ENCODE measurements at places on chromosomes 4 and X. TPM values are rescaled to one million over a fixed set of nuclear protein-coding genes. Genes with fewer than 3 reads are reported as not detected.

DNA sequence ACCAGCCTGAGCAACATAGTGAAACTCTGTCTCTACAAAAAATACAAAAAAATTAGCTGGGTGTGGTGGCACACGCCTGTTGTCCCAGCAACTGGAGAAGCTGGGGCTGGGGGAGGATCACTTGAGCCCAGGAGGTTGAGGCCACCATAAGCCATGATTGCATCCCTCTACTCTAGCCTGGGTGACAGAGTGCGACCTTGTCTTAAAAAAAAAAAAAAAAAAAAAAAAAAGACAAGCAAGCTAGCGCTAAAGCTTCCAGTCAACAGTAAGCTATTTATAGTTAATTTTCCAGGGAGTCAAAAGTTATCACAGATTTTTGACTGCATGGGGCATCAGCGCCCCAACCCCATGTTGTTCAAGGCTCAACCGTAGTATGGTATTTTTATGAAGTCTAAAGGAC is 273.4 kb downstream of the RAPGEF2 start:
- no peak for DNase-seq

GRCh38 chr4:10115797-10116568 is 616 bp downstream of the WDR1 start:
- DNase-seq, result no peak

- no peak for DNase-seq
These were observed 12.2 kb downstream of the ARHGEF6 start for GRCh38 chrX:136768469-136769084.

DNA sequence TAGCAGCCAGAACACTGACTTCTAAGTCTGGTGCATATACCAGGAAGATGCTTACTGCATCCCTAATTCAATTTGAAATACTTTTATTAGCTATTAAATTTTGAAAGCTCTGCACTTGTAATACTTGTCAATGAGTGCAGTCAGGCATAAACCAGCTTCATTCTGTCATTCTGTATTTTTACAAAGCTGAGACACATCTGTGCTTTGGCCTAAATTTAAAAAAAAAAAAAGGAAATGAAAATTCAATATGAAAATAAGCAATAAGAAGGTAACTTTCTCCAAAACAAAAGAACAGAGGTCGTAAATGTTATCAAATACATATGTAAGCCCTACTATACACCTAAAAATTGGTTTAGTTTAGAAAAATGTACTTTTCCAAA is 7.0 kb downstream of the SMIM14 start:
- DNase-seq, result no peak

DNA sequence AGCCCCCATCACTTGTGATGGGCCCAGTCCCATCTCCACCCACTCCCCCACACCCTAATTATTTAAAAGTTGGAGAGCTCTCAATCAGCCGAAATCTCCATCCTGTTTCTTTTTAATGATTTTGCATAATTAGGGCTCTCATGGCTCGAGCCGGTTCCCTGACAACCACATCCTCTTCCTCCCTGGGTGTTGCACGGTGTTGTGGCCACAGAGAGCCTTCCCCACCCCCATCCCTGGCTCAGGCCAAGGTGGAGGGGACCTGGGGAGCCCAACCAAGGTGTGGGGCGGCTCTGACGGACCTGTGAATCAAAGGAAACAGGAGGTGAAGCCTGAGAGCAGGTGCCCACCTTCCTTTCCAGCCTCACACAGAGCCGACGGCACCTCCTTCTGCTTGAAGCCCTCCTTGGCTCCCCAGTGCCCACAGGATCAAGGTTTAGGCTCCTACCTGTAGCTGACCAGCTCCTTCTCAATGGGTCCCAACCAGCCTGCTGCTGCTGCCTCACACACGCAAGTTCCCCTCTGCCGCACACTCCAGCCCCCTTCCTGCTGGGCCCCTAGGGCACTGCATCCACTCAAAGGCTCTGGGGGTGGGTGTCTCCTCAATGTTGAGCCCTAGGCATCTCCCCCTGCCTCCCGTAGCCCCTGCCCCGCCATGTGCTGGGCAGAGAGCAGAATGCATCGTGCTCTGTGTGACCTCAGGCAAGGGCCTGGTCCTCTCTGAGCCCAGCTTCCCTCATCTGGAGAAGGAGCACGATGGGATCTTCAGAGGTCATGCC is 68.7 kb downstream of the WFS1 start:
- no peak for DNase-seq

GRCh38 chr4:110637408-110638088 is 14.7 kb upstream of the PITX2 start:
- DNase-seq, result no peak

CTAG1A gene
- total RNA-seq, result not detected

DNA sequence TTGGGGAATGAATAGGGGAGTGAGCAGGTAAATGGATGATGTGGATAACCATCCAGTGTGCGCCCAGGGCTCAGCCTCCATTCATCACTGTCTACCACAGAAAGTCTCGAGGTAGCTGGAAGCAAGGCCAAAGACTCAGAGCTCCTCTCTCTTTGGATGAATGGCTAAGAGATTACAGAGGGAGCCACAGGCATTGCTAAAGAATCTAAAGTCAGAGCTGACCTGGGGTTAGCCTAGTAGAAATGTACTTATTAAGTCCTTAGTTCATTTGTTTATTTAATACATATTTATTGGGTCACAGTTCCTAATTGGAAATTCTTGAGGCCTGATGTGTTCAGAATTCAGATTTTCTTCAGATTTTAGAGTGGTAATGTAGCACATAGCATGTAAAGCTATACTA is 88.7 kb upstream of the HPF1 start:
- DNase-seq, result no peak

SMIM31 gene
- total RNA-seq, result not detected

GRCh38 chr4:184402239-184402638 is 72.1 kb downstream of the IRF2 start:
- no peak for DNase-seq

- no peak for DNase-seq
These were observed 87.0 kb downstream of the AFAP1 start for GRCh38 chr4:7852568-7853185.

SH3TC1 gene
- 146 TPM for total RNA-seq

KLHL4 gene
- total RNA-seq, result 1.7 TPM

GRCh38 chr4:25861951-25862410 is 807 bp downstream of the SEL1L3 start:
- DNase-seq, result no peak
